Naive thymus-derived CD8-positive, alpha-beta T cell (primary cell): ENCODE measurements at places on chromosomes 16 and 17. TPM values are rescaled to one million over a fixed set of nuclear protein-coding genes. Genes with fewer than 3 reads are reported as not detected.

DNA sequence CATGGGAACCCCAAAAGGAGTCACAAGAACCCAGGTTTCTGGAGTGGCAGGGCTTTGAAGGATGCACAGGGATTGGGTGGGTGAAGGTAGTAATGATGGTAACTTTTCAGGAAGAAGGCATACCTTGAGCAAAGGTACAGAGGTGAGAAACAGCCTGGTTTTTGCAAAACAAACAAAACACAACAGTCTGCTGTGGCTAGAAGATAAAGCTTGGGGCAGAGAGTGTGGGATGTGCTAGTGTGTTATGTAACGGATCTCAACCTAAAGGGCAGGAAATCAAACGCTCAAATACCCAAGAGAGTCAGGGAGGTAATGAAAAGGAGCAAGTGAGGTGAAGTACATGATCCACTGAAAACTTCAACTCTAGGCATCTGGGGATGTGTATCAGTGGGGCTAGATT, 4.6 kb downstream of the PTGES3L start:
- DNase-seq: no peak

DNA sequence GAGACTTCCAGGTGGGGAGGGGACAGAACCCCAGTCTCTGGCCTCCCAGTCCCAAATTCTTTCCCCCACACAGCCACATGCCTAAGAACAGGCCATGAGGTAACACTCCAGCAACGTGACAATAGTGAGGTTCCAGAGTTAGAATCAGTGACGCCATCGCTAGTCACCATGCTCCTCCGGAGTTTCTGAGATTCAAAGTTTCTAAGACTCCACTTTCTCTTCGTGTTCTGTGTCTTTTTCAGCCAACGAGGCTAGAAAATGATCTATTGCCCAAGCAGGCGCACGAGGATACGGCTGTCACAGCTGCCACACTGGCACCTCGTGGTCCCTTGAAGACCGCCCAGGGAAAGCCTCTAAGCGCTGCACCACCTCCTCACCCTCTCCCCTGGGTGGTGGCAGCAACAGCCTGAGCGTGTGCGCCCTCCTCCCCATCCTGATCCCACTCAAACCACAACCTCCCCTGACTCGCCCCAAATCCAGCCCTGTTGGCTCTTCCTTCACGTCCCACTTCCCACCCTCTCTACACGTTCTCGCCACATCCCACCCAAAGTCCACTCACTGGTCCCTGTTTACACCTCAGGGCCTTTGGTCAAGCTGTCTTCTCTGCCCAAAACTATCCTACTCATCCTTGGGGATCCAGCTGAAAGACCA, 1.0 kb downstream of the MCRIP1 start:
- no peak for DNase-seq

DNA sequence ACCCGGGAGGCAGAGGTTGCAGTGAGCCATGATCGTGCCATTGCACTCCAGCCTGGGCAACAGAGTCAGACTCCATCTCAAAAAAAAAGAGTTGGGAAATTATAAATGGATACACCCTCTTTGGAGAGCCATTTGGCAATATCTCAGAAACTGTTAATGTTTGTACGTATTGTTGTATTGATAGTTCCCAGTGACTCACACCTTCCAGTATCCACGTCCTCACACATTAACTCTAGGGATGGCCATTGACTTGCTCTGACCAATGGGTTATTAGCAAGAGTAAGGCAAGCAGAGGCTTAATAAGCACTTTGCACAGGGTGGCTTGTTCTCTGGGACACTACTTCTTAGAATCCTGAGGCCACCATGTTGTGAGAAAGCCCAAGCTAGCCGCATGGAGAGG, 107.6 kb upstream of the LHX1 start:
- DNase-seq: no peak

- no peak for DNase-seq
Measured at GRCh38 chr17:11279776-11280344, 38.8 kb downstream of the SHISA6 start.

GRCh38 chr16:57884655-57885133, 82.4 kb upstream of the KIFC3 start:
- no peak for DNase-seq

DNA sequence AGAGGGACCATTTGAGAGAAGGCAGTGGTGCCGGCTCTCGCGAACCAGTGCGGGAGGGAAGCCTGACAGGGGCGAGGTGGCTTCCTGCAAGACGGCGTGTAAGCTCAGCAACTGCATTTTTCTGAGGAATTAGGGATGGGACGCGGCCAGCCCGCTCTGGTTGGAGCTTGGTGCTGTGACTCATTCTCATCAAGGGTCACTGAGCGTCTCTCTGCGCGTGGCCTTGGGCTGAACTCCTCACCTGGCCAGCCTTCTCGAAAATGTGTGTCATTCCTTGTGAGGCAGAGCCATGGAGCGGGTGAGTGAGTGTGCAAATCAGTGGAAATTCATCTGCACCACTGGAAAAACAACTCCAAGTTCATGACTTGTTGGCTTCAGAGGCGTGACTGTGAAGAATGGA, 52.8 kb downstream of the NTN1 start:
- DNase-seq: no peak

- DNase-seq: peak; percentile 55
Measured at GRCh38 chr17:50117202-50118051, 12.5 kb downstream of the SAMD14 start.

DNA sequence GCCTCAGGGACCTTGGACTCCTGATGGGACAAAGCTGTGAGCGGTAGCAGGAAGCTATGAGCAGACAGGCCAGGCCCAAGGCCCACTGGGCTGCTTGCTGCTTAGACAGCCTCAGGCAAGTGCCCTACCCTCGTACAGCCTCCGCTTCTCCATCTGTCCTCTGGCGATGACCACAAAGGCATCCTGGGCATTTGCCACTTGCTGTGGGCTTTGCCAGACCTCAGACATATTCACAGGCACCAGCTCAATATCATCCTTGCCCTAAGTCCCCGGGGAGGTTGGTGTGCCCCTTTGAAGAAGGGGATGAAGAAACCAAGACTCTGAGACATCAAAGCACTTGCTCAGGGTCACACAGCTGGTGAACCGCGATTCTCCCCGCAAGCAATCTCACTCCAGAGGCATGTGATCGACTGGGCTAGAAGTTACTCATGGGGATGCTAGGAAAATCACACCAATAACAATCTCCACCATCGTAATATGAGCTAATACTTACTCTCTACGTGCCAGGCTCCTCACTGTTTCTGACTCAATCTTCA, 21.7 kb downstream of the PPL start:
- DNase-seq: no peak

DNA sequence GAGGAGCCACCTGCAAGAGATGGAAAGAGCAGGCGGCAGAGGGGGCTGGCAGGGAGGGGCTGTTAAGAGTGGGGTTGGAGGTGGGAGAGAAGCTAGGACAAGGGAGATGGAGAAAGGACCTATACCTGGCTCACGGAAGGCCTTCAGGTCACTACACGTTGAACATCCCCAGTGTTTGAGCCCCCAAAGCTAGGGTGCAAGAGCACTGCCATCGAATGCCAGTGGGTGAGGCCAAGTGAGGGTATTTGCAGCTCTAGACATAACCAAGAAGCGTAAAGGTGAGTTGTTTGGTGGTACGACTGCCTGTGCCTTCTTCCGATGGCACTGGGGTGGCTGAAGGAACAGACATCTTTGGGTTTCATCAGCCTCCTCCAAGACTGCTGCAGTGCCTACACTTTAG, 17.0 kb upstream of the HERPUD1 start:
- no peak for DNase-seq

GRCh38 chr16:83913245-83913633, 14.3 kb downstream of the MLYCD start:
- no peak for DNase-seq

DNA sequence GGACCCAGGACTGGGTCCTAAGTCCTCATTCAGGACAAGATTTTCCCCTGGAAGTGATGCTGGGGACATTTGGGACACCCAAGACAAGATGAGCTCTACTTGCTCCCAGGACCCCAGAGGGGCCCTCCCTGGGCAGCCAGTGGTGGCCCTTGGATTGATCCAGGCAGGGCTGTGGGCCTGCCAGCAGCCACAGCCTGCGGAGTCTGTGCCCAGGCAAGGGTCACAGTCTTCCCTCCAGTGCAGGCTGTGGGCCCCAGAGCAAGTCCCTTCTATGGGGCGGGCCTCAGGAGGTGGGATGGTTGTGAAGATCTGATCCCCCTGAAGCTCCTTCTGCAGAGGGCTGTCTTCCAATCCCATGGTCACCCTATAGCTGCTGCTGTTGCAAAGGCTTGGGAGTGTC, 12.6 kb downstream of the CA7 start:
- DNase-seq: no peak

DNA sequence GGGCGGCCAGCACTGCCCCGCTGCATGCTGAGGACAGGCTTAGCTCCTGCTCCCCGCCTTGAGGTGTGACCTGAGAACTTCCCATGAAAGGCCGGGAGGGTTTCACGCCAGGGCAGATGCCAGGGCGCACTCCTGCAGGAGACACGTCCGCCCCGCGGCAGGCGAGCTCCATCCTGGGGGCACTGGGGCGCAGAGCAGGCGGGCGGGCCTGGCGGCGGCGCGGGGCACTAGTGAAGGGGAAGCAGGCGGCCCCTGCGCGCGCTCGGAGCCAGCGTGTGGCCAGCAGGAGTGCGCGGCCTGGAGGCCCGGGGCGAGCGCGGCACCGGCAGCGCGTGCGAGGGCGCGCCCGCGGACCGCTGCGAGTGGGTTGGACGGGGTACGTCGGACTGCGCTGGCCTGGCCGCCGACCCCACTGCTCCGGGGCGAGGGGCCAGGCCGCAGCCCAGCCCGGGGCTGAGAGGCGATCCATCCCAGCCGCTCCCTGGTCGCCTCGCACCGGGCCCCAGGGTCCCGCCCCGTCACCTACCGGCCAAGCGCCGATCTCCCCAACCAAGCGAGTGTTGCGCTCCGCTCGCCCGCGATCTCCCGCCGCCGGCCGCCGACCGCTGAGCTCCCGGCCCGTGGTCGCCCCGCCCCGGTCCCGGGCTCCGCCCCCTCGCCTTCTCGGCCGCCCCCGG, at the start of gene MAP3K14:
TSS of gene MAP3K14 (minus strand) at position 587 of the 677 bp plus-strand sequence. CDS start 26,275 bp downstream, outside the sequence.
- DNase-seq: no peak

DNA sequence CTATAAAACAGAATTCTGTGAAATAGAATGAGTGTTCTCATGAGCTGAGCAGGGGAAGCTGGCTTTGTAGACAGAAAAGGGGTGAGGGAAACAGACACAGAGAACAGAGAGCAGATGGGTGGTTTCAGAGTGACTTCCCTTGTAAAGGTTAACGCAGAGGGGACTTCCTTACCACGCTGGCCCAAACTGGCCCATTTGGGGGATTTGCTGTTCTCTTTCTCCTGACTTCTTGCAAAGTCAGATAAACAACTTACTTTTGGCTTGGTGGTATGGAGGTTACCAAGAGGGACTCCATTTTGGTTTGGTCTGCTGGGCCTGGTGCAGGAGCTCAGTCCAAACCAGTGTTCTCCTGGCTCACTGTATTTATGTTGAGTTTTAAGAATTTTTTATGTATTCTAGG, 48.4 kb downstream of the SEC14L1 start:
- peak; percentile 41 for DNase-seq

DNA sequence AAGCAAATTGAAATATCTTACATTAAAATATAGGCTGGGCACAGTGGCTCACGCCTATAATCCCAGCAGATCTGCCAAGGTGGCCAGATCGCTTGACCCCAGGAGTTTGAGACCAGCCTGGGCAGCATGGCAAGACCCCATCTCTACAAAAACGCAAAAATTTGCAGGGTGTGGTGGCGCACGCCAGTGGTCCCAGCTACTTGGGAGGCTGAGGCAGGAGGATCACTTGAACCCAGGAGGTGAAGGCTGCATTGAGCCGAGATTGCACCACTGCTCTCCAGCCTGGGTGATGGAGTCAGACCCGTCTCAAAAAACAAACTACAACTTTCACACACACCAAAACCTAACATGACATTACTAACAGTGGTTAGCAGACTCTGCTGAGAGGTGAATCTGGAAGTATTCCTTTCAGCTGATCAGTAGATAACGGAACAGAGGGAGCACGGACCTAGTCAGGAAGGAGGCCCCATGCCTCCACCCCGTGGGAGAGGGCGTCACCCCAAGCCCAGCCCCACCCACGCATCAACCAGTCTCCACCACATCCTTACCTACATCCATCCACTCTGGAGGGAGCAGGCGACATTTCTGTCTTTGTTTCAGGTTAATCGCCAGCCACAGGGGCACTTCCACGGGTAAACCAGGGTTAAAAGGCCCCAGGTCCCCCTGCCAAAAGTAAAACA, 1.7 kb downstream of the GINS2 start:
- no peak for DNase-seq

GRCh38 chr17:8243827-8244226, 4.0 kb downstream of the CTC1 start:
- DNase-seq: no peak

DNA sequence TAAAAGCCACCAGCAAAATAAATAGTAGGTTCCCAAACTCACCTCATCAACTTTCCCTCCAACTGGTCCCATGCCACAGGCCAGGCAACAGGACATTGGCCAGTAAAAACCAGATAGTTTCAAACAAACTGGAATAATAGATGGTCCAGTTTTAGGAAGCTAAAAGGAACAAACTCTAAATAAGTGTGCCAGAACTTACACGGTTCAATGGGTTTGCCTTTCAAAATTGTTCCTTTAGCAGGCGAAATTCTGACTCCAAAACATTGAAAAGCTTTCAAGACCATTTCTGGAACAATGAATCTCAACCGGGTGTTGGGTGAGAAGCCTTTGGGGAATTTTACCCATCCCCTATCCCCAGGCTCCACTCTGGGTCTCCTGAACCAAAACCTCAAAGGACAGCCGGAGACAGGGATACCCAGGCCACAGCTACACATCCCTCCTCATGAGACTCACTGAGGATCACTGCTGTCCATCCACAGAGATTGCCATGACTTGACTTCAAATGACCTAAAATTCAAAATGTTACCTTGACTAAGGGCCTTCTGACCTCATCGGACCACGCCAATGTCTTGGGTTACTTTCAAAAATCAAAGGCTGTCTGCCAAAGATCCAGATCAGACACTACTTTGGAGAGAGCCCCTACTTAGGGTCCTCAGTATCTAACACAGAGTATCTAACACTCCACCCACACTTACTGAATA, 13.0 kb downstream of the AXIN2 start:
- DNase-seq: no peak

GRCh38 chr16:53864819-53865493, 161.0 kb downstream of the FTO start:
- DNase-seq: no peak

- DNase-seq: no peak
Measured at GRCh38 chr17:8823279-8823678, 24.1 kb upstream of the MFSD6L start.

CD300A gene
- 37.6 TPM for polyA plus RNA-seq

AIPL1 gene
- polyA plus RNA-seq: not detected

NFATC2IP gene
- polyA plus RNA-seq: 30.2 TPM

FADS6 gene
- polyA plus RNA-seq: not detected

TAC4 gene
- polyA plus RNA-seq: not detected

PABPN1L gene
- polyA plus RNA-seq: not detected

CD300LF gene
- polyA plus RNA-seq: not detected

ECI1 gene
- polyA plus RNA-seq: 30.6 TPM

FBXO39 gene
- not detected for polyA plus RNA-seq

HSD11B2 gene
- polyA plus RNA-seq: not detected

FOXL1 gene
- polyA plus RNA-seq: not detected

DPEP3 gene
- 0.50 TPM for polyA plus RNA-seq

KRTAP4-4 gene
- not detected for polyA plus RNA-seq

KRT32 gene
- polyA plus RNA-seq: not detected
